ENCODE measurements at places on chromosomes 16 and 17.

GRCh38 chr16:68860978-68861892 is 17.9 kb downstream of the TANGO6 start:
- no peak for DNase-seq

DNA sequence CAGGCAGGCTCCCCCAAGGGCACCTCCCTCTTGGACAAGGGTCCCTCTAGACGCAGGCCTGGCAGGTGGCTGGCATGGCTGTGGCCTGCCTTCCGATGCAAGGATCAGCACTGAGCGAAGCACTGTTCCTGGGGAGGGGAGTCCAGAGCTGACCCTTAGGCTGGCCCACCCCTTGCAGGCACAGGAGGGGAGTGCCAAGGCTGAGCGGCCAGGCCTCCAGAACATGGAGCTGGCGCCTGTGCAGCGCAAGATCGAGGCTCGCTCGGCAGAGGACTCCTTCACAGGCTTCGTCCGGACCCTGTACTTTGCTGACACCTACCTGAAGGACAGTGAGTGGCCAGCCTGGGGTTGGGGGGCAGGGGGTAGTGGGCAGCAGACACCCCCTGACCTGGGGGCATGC is 16.8 kb upstream of the MYO15B start:
- no peak for DNase-seq

- DNase-seq: no peak
Measured at GRCh38 chr16:25854141-25854540, 162.4 kb downstream of the HS3ST4 start.

DNA sequence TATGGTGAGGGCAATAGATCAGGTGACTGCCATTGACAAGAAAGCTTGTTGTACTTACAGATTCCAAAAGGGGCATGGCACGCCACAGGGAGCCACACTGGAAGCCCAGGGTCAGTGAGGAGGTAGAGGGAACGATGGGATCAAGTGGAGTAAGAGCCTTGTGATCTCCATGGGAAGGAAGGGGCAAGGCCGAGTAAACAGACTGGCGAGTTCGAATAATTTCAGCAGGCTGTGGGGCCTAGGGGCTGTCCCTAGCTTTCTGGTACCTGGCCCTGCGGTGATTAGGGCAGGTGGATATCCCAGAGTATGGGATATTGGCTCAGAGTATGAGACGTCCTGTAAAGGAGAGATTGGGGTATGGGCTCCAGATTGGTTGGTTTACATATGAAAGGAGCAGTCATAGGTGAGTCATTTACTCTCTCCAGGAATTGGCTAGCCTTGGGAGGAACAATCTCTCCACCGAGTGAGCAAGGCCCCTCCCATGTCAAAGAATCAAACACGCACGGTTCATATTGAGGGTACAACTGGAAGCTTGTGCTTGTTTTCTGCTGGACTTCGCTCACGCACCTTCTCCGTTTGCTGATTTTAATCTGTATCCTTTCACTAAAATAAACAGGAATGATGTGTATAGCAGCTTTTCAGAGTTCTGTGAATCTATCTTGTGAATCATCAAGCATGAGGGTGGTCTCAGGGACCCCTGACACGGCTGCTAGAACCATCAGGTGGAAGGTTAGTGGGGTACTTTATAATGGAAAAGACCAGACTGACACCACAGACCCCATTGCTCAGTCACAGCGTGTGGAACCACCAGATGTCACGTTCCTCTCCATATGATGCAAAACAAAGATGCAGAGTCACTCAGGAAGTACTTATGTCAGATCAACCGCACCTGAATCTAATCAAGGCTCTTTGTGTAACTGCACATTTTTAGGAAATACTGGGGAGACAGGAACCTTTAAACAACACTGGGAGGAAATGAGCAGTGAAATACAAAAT is 27.9 kb downstream of the GABARAPL2 start:
- DNase-seq: no peak
